ENCODE measurements at places on chromosomes 5 and 9.

- no peak for DNase-seq
- H3K4me3 ChIP-seq: no peak overlapping the region
- no peaks in the 10 kb centered on the region for H3K4me1 ChIP-seq
- no peaks in the 10 kb centered on the region for H3K36me3 ChIP-seq
These were observed 41.0 kb downstream of the TMEM38B start for GRCh38 chr9:105735366-105735765.

- no peak overlapping the region for H3K27ac ChIP-seq
- H3K4me1 ChIP-seq: no peaks in the 10 kb centered on the region
- no peaks in the 10 kb centered on the region for H3K36me3 ChIP-seq
- no peak for DNase-seq
- no peaks in the 10 kb centered on the region for H3K27me3 ChIP-seq
These were observed 50.0 kb downstream of the ATPSCKMT start for GRCh38 chr5:10199692-10200091.

DNA sequence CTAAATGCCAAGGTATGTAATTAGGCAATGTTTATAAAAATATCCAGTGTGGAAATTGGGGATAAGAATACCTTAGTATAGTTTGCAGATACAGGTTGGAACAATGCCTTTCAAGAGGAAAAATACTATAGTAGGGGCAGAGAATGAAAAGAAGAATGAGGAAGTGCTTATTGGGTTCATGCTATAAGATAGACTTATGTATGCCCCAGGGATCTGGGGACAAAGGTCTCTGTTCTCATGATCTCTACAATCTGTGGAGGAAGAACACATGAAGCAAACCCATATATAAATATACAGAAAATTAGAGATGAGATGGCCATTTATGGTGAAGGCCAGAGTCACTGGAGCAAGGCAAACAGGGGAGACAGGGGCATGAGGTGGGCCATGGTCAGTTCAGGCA is 106.5 kb upstream of the DAB2 start:
- no peaks in the 10 kb centered on the region for H3K27me3 ChIP-seq
- no peak overlapping the region for H3K4me3 ChIP-seq
- no peak overlapping the region for H3K27ac ChIP-seq
- no peaks in the 10 kb centered on the region for H3K36me3 ChIP-seq

DNA sequence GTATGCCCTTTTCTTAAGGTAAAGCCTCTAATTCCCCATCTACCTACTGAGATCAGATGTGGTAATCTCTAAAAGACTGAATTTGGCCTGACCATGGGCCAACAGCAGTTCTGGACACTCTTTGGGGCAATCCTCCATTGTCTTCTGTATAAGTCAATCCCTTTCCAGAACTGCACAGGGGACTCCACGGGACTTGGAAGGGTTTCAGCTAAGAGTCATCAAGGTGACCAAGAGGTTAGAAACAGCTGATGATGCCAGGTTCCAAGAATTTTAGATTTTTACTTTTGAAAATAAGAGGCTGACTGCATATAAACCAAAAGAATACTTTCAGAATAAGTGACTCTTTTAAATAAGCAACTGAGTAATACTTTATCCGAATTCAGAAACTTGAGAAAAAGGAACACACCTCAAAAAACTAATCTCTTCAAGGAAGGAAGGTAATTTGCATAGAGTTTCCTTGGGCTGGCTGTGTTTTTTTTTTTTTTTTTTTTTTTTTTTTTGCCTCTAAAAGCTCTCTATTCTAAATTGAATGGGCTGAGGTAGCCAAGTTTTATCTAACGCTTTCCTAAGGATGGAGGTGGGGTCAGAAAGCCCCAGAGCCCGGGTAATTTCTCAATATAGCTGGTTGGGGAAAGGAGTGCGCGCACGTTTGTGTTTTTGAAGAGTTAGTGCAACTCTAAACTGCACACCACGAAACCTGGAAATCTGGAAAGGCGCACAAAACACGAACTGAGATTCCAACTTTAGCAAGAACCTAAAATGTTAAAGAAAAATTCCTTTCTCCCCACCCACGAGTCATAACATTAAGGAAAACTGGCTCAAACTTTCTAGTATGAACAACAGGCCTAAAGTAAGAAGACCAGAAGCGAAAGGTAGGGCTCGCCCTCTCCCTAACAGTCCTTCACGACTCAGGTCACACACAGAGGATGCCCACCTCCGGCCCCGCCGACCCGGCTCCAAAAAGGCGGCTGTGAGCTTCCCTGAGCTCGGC is 1.3 kb downstream of the VCP start:
- peak overlapping the region; percentile 80 for H3K4me3 ChIP-seq
- H3K4me1 ChIP-seq: peaks cover 38% of the 10 kb centered on the region
- peak overlapping the region; percentile 99 for H3K27ac ChIP-seq
- DNase-seq: no peak

- H3K27me3 ChIP-seq: no peaks in the 10 kb centered on the region
- H3K4me3 ChIP-seq: no peak overlapping the region
- H3K36me3 ChIP-seq: no peaks in the 10 kb centered on the region
- H3K27ac ChIP-seq: no peak overlapping the region
These were observed 274.3 kb upstream of the ANKRD55 start for GRCh38 chr5:56507351-56507930.

- H3K36me3 ChIP-seq: no peaks in the 10 kb centered on the region
- no peak for DNase-seq
- no peak overlapping the region for H3K27ac ChIP-seq
These were observed 29.7 kb downstream of the DIRAS2 start for GRCh38 chr9:90612957-90613356.

GRCh38 chr5:150757087-150757649 is 1.6 kb downstream of the DCTN4 start:
- H3K4me3 ChIP-seq: no peak overlapping the region
- H3K36me3 ChIP-seq: peaks cover 40% of the 10 kb centered on the region
- H3K27me3 ChIP-seq: no peaks in the 10 kb centered on the region
- DNase-seq: no peak
- H3K27ac ChIP-seq: peak overlapping the region; percentile 93

DNA sequence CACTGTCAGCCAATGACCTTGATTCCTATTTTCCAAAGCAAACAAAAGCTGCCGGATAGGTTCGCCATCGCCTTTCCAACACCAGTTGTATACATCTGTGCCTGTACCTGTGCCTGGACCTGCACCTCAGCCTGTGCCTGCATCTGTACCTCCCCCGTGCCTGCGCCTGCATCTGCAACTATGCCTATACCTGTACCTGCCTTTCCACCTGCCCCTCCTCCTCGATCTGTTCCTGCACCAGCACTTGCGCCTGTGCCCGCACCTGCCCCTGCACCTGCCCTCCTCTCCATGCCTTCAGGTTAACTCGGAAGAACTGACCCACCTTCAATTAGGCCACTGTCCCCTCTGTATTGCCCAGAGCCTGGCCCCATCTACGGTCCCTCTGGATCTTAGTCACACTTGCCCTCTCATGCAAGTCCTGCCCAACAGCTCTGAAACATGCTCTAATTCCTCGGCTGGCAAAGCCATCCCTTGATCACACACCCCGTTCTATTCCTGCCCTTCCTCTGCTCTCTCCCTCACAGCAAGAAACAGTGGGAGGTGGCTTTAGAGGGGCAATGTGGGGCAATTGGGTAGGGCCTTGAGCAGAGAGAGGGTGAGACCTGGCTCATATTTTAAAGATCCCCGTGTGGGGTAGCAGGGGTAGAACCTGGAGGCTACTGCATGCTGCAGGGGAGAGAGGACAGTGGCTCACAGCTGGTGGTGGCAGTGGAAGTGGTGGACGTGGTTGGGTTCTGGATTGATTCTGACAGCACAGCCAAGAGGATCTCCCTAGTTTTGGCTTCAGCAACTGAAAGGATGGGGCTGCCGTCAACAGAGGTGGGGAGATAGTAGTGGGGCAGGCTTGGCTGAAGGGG is 59.6 kb upstream of the PHYKPL start:
- no peak overlapping the region for H3K4me3 ChIP-seq
- no peaks in the 10 kb centered on the region for H3K36me3 ChIP-seq
- H3K4me1 ChIP-seq: no peaks in the 10 kb centered on the region
- peaks cover 2% of the 10 kb centered on the region for H3K27me3 ChIP-seq

DNA sequence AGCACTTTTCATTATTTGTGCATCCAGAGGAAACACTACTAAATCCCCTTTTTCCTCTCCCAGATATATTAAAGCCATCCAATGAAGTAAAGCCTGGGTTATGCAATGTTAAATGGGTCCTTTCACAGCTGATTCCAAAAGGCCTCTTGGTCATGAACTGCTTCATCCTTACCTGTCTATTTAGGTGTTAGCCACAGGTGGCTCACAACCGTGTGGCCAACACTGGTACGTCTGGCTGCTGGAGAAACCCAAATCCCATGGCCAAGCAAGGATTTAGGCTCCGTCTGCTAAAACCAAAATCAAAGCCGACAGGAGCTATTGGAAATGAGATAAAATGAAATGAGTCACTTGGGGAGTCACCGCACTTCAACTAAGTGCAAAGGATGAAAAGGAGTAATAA is 193.9 kb downstream of the ADCY2 start:
- DNase-seq: no peak
- no peak overlapping the region for H3K4me3 ChIP-seq
- H3K27me3 ChIP-seq: no peaks in the 10 kb centered on the region
- no peaks in the 10 kb centered on the region for H3K36me3 ChIP-seq

- H3K36me3 ChIP-seq: no peaks in the 10 kb centered on the region
- no peaks in the 10 kb centered on the region for H3K27me3 ChIP-seq
- H3K27ac ChIP-seq: no peak overlapping the region
- DNase-seq: peak; percentile 68
- H3K4me3 ChIP-seq: no peak overlapping the region
These were observed 138.4 kb upstream of the ABCA1 start for GRCh38 chr9:105066275-105066865.

DNA sequence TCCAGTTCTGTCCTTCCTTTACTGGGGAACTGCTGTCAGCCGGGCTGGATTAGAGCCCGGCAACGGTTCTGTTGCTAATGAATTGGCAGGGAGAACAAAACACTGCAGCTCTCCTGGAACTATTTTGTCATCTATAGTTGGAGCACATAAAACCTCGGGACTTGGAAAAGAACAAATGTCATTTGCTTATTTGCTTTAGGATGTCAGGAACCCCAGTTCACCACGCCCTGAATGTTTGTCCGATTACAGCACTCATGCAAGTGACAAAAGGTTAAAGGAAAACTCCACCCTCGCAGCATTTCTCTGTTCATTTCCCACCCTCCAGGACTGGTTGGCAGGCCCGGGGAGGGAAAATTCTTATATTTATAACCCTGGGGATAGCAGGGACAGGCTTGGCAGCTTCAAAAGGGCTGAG is 66.4 kb upstream of the PLPP1 start:
- H3K27me3 ChIP-seq: no peaks in the 10 kb centered on the region
- H3K4me1 ChIP-seq: peaks cover 78% of the 10 kb centered on the region
- DNase-seq: peak; percentile 95
- peak overlapping the region; percentile 19 for H3K4me3 ChIP-seq

DNA sequence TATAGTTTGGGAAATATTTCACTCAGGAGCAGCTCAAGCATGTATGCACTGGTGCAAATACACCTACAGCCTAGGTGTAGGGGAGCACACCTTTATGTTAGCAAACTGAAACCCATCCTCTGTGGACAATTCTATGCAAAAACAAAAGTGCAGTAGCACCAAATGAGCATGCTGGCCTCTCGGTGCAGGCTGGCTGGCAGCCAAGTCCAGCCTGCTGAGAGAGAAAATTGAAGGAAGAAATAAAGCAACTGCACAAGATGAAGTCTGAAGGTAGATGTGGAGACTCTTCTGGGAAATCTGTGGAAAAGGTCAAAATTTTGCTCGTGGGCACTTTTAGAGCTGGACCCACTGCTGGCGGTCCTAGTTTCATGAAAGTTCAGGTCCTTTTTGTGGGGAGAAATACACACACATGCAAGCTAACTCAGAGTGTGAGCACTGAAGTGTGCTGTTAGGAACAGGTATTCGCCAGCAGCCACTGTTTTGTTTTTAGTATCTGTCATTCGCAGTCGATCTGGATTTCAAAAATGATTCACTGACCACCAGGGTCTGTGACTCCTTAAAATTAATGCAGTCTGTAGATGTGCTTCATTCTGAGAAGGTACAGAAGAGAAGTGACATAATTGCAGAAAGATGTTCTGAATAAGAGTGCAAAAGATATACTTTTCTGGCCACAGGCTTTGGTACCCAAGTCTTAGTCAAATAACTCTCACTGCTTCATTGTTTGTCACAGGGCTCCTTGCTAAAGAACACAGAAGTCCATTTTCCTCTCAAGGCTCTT is 281.7 kb downstream of the PARP8 start:
- no peaks in the 10 kb centered on the region for H3K4me1 ChIP-seq
- no peak overlapping the region for H3K27ac ChIP-seq
- no peak for DNase-seq
- H3K27me3 ChIP-seq: no peaks in the 10 kb centered on the region
- H3K36me3 ChIP-seq: no peaks in the 10 kb centered on the region
- H3K4me3 ChIP-seq: no peak overlapping the region

- no peaks in the 10 kb centered on the region for H3K4me1 ChIP-seq
- DNase-seq: no peak
- no peak overlapping the region for H3K4me3 ChIP-seq
- H3K27me3 ChIP-seq: no peaks in the 10 kb centered on the region
- peaks cover 20% of the 10 kb centered on the region for H3K36me3 ChIP-seq
These were observed 22.6 kb downstream of the MRRF start for GRCh38 chr9:122287214-122287720.

DNA sequence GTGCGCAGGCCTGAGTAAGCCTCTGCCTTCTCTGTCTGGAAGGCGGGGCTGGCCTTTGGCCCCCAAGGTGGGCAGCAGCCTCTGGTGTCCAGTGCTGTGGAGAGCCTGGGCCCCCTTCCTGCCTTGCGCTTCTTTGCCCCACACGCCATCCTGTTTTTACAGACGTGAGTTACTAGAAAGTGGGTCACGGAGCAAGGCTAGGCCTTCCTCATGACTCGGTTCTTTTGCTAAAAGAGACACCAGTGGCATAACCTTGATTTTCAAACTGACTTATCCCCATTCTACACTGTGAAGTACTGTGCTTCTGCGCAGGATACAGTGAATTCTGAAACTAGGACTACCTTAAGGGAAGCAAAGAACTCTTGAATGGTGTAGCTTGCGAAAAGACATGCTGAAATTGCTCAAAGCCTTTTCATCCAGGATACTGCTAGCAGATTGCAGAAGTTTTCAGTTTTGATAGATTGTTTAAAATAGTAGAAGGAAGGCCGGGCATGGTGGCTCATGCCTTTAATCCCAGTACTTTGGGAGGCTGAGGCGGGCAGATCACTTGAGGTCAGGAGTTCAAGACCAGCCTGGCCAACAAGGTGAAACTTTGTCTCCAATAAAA is 7.2 kb downstream of the ROPN1L start:
- no peaks in the 10 kb centered on the region for H3K27me3 ChIP-seq

DNA sequence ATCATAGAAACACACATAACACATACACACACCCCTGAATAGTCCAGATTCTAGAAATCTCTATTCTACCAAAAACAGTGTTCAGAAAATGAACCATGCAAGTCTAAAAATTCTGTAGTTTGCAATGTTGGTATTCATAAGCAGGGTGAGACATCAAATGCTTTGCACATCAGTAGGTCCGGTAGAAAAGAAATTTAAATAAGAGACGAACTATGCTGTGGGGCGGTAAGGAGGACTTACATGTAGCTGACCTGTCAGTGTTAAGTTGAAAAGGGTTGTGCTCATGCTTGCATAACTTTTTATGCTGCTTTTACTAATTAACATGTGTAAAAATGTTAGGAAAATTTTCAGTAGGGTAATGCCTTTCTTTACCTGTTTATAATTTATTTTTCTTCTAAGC is 409.1 kb downstream of the KIAA0825 start:
- H3K27ac ChIP-seq: no peak overlapping the region
- H3K27me3 ChIP-seq: no peaks in the 10 kb centered on the region
- H3K4me3 ChIP-seq: no peak overlapping the region
- no peaks in the 10 kb centered on the region for H3K36me3 ChIP-seq
- no peaks in the 10 kb centered on the region for H3K4me1 ChIP-seq

Data from sigmoid colon (tissue), 7 donors.